Glutamatergic neuron (in vitro differentiated cells): ENCODE measurements at places on chromosomes 5 and 9.

DNA sequence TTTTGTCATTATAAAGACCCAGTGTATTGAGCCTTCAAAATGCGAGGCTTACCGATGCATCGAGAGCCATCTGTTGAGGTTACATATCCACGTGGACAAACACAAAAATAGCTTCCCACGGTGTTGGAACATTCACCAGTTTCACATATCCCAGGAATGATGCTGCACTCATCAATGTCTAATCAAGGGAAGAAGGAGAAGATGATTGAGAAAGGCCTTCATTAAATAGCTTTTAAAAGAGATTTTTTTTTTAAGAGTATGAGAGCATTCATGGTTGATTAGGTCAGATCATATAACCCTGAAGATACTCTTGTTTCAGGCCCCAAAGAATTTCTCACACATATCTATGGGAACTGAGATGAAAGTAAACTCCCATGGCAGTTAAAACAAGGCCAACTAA is 129.4 kb downstream of the FBN2 start:
- no peaks in the 10 kb centered on the region for H3K27me3 ChIP-seq
- H3K27ac ChIP-seq = no peak overlapping the region
- peaks cover 9% of the 10 kb centered on the region for H3K4me1 ChIP-seq
- DNase-seq = no peak
- no peaks in the 10 kb centered on the region for H3K36me3 ChIP-seq

- no peak for DNase-seq
- H3K27ac ChIP-seq = no peak overlapping the region
- H3K36me3 ChIP-seq = peaks cover 11% of the 10 kb centered on the region
- peaks cover 5% of the 10 kb centered on the region for H3K27me3 ChIP-seq
Observed at GRCh38 chr9:89360465-89360864, 42.2 kb downstream of the SECISBP2 start.

GRCh38 chr5:127053049-127053448 is 20.3 kb downstream of the C5orf63 start:
- H3K4me1 ChIP-seq = no peaks in the 10 kb centered on the region
- H3K36me3 ChIP-seq = peaks cover 7% of the 10 kb centered on the region
- H3K4me3 ChIP-seq = no peak overlapping the region
- no peak overlapping the region for H3K27ac ChIP-seq

GRCh38 chr9:995781-996180 is 19.3 kb downstream of the DMRT3 start:
- H3K27ac ChIP-seq = no peak overlapping the region
- H3K4me1 ChIP-seq = no peaks in the 10 kb centered on the region
- peaks cover 4% of the 10 kb centered on the region for H3K27me3 ChIP-seq
- H3K36me3 ChIP-seq = no peaks in the 10 kb centered on the region

GRCh38 chr9:116238225-116238624 is 84.6 kb downstream of the PAPPA start:
- no peaks in the 10 kb centered on the region for H3K36me3 ChIP-seq
- H3K27me3 ChIP-seq = peaks cover 2% of the 10 kb centered on the region
- H3K4me3 ChIP-seq = no peak overlapping the region
- H3K27ac ChIP-seq = no peak overlapping the region

GRCh38 chr9:134130503-134131375 is 5.1 kb upstream of the WDR5 start:
- no peak overlapping the region for H3K27ac ChIP-seq
- H3K36me3 ChIP-seq = no peaks in the 10 kb centered on the region
- no peak for DNase-seq
- H3K27me3 ChIP-seq = no peaks in the 10 kb centered on the region
- H3K4me1 ChIP-seq = peaks cover 16% of the 10 kb centered on the region

- H3K36me3 ChIP-seq = no peaks in the 10 kb centered on the region
- H3K4me1 ChIP-seq = no peaks in the 10 kb centered on the region
- DNase-seq = no peak
- no peak overlapping the region for H3K4me3 ChIP-seq
- no peak overlapping the region for H3K27ac ChIP-seq
Observed at GRCh38 chr9:19988281-19988680, 199.4 kb upstream of the SLC24A2 start.
